ENCODE measurements at places on chromosomes 6 and 20.

DNA sequence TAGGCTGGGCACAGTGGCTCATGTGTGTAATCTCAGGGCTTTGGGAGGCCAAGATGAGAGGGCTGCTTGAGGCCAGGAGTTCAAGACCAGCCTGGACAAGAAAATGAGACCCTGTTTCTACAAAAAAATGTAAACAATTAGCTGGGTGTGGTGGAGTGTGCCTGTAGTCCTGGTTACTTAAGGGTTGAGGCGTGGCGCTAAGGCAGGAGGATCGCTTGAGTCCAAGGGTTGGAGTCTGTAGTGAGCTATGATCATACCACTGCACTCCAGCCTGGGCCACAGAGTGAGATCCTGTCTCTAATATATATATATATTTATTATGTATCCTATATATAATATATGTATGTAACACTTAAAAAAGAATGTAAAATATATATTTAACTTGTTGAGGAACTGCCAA lies 7.9 kb upstream of the ABRACL start:
- no peak for DNase-seq

DNA sequence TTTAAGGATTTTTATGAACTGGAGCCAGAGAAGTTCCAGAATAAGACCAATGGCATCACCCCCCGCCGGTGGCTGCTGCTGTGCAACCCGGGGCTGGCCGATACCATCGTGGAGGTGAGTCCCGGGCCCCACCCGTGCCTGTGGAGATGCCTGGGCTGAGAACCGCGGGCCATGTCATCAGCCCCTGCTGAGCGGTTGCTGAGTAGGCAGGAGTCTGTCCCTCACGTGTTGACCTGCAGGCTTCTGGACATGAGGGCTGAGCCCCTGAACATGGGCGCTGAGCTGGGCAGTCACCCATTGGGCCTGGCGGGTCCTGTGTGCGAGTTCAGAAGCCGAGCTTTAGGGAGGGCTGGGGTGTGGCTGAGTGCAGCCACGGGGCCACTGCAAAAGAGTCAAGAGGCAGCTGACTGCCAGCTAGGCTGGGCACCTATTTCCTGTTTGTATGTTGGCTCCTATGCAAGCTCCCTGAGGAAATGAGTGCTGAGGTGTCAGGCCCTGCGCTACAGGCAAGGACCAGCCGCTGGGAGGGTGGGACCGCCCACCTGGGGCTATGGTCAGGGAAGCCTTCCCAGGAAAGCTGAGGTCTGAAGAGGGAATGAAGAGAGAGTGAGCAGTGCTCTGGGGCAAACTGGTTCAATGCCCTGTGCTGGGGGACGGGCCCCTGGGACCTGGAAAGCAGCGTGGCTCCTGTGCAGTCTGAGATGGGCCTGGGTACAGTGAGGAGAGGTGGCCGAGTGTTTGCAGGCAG lies 34.3 kb downstream of the PYGB start:
- DNase-seq, result no peak

DNA sequence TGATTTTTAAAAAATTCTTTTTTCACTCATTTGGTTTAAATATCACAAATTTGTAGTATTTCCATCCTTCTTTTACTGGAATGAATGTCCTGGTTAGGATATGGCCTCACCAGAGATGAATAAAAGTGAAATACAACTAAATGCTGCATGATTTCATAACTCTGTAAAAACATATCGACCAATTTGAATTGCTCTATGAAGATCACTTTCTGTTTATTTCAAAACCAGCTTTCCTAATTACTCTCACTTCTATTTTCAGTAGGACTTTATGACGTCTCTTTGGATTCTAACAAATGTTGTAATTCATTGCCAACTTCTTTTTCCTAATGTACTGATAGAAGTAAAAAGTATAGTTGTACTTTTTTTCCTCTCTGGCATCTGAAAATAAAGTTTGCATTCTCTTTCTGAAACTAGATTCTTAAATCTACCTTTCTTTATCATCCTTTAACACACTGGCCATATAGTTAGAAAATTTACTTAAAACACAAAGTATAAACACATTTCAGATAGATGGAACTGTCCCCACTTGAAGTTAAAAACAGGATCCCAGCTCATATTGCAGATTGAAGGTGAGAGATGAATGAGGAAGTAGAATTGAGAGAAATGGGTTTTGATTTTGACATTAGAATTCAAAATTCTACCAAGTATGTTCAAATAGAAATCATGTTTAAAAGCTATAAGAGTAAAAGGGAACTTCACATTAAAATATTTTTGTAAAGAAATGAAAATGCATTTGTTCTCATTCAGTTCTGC lies 40.3 kb upstream of the IL20RA start:
- no peak for DNase-seq

- DNase-seq, result no peak
Measured at GRCh38 chr6:13466304-13467215, 20.8 kb downstream of the GFOD1 start.

DNA sequence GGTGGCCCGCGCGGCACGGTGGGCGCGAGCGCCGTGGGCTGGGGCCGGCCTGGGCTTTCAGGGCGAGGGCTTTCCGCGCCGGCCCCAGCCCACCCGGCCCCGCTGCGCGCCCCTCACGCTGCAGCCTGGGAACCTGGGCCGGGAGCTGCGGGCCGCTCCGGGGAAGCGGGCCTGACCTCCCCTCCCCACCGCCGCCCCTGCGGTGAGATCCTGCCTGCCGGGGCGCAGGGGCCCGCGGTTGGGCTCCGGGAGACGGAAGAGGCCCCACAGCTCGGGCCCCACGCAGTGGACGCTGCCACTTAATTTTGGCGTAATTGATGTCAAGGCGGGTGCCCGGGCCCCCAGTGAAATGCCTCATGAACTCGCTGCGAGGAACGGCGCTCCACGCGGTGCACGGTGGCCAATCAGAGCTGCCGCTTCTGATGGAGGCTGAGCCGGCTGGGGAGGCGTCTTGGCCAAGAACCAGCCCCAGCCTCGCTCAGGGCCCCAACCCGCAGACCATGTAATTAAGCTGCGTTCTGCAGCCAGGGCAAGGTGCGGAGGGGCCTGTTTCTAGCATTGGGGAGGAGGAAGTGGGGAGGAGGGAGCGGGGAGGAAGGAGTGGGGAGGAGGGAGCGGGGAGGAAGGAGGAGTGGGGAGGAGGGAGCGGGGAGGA lies 96.1 kb upstream of the BHLHE23 start:
- DNase-seq, result peak; percentile 45

- DNase-seq, result peak; percentile 40
Measured at GRCh38 chr6:32972353-32973143, 4.2 kb downstream of the BRD2 start.

- no peak for DNase-seq
Measured at GRCh38 chr6:31339210-31339609, 17.8 kb downstream of the HLA-B start.

DNA sequence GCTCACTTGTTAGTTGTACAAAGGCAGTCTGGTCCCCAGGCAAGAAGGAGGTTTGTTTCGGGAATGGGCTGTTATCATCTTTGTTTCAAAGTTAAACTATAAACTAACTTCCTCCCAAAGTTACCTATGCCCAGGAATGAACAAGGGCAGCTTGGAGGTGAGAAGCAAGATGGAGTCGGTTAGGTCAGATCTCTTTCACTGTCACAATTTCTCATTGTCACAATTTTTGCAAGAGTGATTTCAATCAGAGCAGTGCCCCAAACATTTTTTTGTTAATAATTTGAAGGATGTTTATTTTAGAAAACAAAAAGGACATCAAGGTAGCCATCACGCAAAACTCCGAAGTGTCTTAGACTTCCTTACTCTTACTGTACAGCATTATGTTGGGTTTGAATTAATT lies 170.8 kb downstream of the NFATC2 start:
- no peak for DNase-seq

DNA sequence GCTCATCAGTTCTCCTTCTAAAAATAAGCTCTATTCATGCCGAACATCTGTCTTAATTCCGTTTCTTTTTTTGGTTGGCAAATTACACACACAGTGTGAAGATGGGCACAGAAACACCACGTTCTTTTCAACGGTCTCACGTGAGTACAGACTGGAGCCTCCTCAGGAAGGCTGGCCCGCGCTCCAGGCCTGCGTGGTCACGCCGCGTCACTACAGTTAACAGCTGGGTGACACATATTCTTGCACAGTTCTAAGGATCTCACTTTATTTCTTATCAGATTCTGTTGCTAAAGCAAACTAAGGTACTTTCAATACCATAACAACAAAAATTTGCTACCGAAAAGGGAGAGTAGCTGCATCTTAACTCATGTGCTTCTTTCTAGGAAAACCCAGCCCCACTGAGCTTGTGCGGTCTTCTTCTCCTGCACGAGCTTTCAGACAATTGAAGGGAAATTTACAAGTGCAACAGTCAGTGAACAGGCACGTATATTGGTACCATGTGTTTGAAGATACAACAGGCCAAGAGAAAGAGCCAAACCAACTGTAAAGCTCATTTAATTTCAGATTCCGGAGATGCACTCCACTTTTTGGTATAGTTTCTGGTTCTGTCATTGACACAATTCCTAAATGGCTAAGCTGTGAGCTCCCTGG lies 55.6 kb upstream of the MPC1 start:
- no peak for DNase-seq

DNA sequence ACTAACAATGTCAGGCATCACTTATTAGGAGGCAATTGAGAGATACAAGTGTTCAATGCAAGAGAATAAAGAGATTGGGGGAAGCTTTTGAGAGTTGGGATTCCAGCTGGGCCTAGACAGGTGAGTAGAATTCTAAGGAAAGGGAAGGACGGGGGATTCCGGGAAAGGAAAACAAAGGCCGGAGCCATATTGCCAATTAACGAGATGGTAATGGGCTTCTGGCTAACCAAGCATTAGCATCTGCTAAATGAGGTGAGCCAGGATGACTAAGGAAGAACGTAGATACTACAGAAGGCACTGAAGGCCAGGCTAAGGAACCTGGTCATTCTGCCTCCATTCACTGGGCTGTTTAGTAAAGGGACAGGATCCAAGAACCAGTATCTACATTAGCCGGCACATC lies 10.5 kb downstream of the FYN start:
- DNase-seq, result no peak

GRCh38 chr6:133399426-133399825 lies 158.3 kb downstream of the EYA4 start:
- DNase-seq, result no peak

GRCh38 chr20:48667889-48668413 lies 159.8 kb downstream of the PREX1 start:
- DNase-seq, result no peak

DNA sequence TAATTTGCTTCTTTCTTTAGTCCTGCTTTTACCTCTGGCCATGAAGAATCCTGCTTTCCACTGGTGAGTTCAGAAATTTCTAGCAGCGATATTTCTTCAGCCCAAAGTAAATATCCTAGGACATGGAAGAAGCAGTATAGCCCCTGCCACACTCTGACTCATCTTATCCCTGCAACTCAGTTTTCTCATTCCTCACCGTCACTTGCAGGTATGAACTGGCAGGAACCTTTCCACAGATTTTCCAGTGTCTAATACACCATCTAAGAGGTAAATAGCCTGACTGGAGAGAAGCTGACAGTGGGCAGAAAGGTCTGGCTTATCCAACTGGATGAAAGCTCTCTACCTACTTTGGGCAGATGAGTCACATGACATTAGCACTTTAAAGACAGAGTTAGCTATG lies 816.7 kb upstream of the FLRT3 start:
- no peak for DNase-seq

DNA sequence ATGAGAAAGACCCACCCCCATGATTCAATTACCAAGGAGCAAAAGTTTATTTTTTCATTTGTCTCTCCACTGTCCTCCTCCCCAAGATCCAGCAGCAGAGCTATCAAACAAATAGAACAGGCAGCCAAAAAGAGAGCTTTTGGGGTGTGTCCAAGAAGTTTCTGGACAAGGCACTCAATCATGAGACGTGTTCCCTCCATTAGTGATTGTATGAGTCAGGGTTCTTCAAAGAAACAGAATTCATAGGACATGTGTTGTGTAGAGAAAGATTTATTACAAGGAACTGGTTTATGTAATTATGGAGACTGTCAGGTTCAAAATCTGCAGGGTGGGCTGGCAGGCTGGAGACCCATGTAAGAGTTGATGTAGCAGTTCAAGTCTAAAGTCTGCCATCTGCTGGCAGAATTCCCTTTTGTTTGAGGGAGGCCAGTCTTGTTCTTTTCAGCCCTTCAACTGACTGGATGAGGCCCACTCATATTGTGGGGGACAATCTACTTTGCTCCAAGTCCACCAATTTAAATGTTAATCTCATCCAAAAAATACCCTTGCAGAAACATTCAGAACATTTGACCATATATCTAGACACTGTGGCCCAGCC lies 248.1 kb upstream of the OPRM1 start:
- DNase-seq, result no peak

- DNase-seq, result no peak
Measured at GRCh38 chr20:41133709-41134361, 3.5 kb upstream of the PLCG1 start.

GRCh38 chr20:62752181-62752670 lies 43.6 kb downstream of the NTSR1 start:
- no peak for DNase-seq
